D721Med (cell line): ENCODE measurements at places on chromosomes 6 and 20.

DNA sequence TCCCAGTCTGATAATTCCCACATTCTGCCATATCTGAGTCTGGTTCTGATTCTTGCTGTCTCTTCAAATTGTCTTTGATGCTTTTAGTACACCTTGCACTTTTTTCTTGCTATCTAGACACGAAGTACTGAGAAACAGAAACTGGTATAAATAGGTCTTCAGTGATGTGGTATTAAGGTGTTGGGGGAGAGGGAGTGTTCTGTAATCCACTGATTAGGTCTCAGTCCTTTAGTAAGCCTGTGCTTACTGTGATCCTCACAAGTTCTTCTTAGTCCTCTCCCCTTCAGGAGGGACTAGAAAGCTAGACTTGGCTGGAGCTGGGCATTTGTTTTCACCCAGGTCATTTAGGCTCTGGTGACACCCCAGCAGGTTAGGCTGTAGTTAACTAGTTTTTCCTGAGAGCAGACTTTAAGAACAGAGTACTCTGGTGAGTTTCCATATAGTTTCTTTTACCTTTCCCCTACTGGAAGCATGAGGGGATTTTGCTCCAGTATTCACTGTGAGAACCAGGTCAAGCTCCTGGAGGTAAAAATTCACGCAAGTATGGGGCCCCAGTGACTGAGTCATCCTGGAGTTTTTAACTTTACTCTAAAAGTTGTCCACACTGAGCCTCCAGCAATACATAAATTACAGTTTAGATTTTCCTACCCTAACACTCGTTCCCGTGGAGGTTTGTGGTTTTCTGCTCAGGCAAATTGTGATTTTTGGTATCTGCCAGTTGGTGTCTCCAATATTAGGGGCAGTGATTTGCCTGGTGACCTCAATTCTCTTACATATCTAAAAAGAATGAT lies 154.6 kb downstream of the CDKAL1 start:
- no peak for DNase-seq

DNA sequence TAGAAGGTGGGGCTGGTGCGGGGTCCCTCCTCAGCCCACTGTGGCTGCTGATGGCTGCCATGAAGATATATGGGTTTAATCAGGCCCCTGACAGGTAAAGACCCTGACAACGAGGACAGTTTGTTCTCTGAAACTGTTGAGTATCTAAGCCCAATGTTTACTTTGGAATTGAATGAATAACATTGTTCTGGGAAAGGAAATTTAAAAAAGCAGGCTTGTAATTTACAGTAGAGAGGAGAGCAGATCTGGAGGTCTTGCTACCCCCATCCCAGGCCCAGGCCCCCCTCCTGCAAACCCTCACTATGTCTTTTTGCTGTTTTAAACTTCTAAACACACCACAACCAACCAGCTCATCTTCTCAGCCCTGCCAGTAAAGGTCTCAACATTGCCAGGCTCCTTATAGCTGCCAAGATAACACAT lies 171.3 kb downstream of the CDC5L start:
- DNase-seq = no peak

- DNase-seq = no peak
These were observed 864 bp upstream of the BCLAF1 start for GRCh38 chr6:136290410-136291010.

DNA sequence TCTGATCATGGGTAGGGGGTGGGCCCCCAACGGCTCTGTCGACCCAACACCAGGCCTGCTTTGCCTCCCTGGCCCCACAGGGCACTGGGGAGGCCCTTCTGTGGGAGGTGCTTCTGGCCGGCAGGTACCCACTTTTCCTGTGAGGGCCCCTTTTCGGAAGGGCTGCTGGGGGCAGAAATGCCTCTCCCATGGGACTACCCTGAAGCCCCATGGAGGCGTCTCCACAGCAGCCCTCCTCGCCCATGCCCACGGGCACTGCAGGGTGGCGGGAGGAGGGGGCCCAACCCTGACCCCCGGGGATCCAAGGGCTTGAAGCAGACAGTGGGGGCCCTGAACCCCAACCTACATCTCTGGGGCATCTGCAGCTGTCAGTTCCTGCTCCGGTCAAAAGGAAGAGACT lies 2.3 kb downstream of the BIRC7 start:
- DNase-seq = no peak

DNA sequence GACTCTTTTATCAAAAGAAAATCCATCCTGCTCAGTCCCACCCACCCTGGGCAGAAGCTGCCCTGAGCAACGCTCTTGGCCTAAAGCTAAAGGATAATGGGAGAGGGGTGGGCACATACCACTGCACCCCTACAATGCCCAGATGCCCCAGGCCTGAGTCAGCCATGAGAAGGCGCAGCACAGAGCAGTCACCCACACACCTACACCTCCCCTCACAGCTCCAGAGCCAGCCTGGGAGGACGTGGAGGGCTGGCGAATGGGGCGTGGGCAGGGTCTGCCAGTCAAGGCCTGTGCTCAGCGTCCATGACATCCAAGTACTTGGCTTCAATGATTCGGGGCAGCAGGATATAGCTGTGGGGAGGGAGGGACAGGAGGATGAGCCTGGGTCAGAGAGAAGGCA lies 11.5 kb downstream of the SLC4A11 start:
- DNase-seq = no peak

DNA sequence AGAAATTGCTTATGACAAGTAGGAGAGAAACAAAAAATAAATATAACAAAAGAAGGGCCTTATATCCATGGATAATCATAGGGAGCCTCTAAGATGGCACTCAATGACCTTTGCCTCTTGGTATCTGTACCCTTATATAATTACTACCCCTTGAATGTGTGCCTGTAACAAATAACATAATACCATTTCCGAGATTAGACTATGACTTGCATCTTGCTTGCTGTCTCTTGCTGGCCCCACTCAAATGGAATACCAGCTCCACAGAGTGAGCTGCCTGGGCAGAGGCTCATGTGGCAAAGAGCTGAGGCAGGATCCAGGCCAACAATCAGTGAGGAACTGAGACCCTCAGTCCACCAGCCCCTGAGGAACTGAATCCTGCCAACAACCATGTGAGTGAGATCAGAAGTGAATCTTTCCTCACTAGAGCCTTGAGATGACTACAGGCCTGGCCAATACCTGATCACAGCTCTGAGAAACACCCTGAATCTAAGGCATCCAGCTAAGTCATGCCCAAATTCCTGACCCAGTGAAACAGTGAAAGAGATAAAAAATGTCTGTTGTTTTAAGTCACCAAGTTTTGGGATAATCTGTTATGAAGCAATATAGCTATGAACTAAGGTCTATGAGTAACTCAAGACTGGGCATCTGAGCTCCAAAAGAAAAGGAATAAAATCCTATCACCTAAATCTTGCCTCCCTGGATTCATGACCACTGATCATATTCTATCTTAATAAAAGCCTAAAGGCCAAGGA lies 5.5 kb downstream of the KATNA1 start:
- DNase-seq = no peak

DNA sequence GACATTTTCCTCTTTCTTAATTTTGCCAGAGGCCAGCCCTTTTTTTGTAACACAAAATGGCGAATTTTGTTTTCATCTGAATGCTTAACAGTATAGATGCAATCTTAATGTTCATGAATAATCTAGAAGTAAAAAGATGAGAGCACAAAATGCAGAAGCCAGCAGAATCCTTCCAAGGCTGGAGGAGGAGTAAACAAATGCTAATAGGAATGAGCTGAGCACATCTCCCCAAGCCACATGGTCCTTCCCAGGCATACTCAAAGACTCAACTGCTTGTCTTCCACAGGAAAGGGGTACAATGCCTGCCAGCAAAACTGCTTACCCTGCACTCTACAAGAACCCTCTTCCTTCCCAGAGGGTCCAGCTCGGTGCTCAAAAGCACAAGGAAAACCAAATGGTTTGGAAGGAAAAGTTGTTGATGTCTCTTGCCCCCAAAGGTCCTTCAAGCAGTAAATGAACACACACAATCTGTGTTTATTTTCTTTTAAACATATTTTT lies 155.1 kb downstream of the MOXD1 start:
- DNase-seq = no peak

DNA sequence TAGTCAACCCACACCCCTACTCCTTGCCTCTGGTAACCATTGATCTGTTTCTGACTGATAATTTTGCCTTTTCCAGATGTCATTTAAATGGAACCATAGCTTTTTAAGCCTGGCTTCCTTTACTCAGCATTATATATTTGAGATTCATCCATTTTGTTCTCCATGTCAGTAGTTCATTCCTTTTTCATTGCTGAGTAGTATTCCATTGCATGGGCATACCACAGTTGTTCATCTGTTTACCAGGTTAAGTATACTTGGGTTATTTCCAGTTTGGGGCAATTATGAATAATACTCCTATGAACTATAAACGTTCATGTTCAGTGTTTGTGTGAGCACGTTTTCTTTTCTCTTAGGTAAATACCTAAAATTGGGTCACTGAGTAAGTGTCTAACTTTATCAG lies 25.1 kb downstream of the FGD2 start:
- no peak for DNase-seq

GRCh38 chr20:57481281-57481711 lies 43.6 kb downstream of the CTCFL start:
- no peak for DNase-seq

DNA sequence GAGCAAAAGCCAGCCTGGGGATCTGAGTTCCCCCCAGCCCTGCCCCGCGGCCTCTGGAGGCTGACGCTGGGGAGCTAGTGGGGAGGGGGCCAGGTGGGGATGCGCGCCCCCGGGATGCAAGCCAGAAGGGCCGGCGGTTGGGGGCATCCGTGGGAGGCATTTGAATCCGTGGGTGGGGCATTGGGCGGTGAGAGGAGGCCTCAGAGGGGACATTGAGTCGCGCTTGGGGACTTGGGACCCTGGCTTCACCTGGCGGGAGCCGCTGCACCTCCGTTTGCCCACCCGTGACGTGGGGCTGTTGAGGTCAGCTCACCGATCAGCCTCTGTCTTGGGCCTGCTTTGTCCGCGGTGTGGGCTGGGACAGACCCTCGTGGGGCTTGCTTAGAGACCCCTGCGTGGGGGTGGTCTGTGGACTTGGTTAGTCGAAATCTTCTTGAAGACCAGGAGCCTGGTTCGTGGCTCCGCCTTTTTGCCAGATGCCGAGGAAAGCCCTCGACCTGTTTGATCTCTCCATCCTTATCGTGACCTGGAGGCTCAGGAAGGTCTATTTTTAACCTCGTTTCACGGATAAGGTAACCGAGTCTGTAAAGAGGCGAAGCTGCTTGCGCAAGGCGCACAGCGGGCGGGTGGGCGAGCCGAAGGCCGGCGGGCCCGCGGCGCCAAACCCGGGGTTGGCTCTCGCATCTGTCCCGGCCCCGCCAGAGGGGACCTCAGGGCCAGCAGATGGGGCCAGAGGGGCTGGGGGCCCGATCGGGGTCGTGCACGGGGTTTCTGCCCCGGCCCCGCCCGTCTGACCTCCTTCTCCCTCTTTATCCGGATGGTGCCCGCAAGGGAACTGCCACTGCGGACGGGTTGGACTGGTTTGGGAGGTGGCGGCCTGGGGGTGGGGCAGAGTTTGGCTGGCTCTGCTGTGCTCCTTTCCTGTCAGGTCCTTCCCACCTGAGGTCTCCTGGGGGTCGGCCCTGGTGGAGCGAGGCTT lies 8.3 kb downstream of the FAM110A start:
- no peak for DNase-seq

DNA sequence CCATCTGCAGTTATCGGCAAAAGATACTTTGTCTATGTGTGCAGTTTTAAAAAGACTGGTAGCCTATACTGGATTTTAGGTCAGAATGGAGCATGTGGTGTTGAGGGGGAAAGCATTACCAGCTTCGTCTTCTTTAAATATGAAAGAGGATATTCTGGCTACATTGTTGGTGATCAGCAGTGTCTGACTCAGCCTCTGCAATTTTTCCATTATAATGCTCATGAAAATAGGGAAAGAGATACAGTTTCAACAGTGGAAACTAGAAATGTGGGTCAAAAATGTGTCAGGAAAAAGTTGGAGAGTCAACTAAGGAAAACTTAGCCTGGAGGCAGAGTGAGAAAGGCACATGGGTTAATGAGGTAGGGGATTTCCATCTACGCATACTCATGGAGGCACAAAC lies 45.2 kb downstream of the HDGFL1 start:
- DNase-seq = no peak

DNA sequence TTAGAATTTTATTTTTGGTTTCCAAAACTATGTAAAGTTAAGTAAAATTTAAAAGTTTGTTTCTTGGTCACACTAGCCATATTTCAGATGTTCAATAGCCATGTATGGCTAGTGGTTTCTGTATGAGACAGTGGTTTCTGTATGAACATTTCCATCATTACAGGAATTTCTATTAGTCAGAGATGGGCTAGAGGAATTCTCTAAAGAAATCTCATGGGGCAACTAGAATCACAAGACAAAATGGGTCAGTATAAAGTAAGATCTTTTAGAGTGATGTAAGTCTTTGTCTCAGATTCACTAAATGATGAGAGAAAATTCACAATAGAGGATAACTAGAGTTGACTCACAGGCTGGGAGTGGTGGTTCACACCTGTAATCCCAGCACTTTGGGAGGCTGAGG lies 149.0 kb downstream of the FUT9 start:
- no peak for DNase-seq

GRCh38 chr6:11445146-11445545 lies 92.4 kb upstream of the TMEM170B start:
- no peak for DNase-seq

DNA sequence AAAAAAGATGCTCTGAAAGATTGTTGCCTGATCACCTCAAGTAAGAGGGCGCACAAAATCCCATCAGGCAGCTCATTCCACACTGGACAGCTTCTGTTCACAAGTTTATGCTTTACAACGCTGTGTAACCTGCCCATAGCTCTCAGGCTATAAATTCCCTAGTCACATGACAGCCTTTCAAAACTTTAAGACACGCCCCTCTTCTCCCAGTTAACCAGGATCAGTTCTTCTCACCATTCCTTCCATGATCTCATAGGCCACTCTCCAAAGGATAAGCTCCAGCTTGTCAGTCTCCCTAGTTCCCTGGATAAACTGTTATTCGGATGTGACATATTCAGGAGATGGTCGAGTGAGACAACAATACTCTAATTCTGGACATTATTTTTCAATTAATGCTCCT lies 15.0 kb downstream of the ADNP start:
- DNase-seq = no peak

GRCh38 chr6:21340573-21340972 lies 253.0 kb upstream of the SOX4 start:
- DNase-seq = no peak
